Brain pericyte (primary cell): ENCODE measurements at places on chromosomes 16 and 17.

GRCh38 chr16:2585651-2586081 is 47.8 kb downstream of the PDPK1 start:
- DNase-seq = no peak

GRCh38 chr16:56068314-56068713 is 123.0 kb upstream of the GNAO1 start:
- DNase-seq = no peak

DNA sequence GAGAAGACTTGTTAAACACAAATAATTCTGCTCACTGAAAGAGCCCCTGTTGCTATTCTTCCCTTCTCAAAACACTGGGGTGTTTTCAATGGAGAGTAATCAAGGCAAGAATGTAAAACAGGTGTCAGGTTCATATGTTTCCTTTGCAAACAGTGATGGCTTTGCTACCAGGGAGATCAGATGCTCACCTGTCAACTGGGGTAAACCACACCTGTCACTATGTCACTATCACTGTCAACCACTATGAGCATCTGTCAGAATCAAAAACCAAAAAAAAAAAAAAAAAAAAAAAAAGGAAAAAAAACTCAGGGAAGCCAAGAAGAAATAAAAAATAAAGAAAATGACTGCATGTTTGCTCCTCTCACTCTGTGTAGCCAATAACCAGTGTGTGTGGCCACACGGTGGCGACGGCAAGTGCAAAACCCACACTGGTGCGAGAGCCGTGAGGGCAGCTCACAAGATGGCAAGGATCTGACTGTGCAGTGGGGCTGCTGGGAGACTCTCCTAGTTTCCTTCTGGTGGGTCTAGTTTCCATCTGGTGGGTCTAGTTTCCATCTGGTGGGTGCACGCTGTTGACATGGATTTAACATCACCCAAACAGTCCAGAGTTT is 22.7 kb downstream of the USP22 start:
- DNase-seq = no peak

GRCh38 chr16:30470170-30470512 is 2.4 kb upstream of the ITGAL start:
- DNase-seq = no peak

GRCh38 chr16:4958510-4959438 is 644 bp downstream of the SEC14L5 start:
- DNase-seq = no peak

- DNase-seq = no peak
Observed at GRCh38 chr16:22815863-22816262, 1.9 kb downstream of the HS3ST2 start.

- DNase-seq = no peak
Observed at GRCh38 chr16:83705856-83706255, 101.9 kb upstream of the HSBP1 start.

- DNase-seq = no peak
Observed at GRCh38 chr16:74723256-74723655, 22.6 kb upstream of the MLKL start.

GRCh38 chr17:29591146-29591736 is 1.7 kb upstream of the ANKRD13B start:
- no peak for DNase-seq

DNA sequence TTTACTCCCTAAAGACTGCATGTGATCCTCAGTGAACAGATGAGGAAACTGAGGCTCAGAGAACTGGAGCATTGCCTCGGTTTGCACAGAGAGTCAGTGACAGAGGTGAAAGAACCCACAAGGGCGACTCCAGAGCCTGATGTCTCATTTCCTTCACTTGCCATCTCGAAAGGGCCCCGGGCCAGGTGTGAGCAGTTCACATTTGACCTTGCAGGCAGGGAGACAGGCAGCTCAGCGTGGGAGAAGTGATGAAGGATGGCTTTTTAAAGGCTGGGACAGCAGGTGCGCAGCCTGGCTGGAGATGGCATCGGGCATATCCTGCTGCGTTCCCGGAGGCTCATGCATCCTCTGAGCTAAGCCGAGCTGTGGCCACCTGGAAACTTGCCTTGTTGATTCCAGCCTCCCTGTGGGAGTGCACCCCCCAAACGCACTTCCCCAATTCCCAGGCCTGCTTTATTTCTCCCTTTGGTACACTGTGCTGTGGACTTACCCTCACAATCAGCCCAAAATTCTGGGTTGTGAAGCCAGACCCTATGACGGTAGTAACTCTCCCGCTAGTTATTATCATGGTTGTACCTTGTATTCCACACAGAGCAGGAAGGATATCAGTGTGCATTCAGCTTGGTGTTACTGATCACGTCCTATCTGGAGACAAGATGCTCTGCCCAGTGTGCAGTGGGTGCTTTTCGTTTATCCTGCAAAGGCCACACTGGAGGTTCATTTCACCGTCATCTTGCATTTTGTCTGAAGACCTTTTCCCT is 753.2 kb upstream of the EEF2KMT start:
- no peak for DNase-seq

GRCh38 chr16:73565263-73565662 is 517.3 kb upstream of the ZFHX3 start:
- no peak for DNase-seq

DNA sequence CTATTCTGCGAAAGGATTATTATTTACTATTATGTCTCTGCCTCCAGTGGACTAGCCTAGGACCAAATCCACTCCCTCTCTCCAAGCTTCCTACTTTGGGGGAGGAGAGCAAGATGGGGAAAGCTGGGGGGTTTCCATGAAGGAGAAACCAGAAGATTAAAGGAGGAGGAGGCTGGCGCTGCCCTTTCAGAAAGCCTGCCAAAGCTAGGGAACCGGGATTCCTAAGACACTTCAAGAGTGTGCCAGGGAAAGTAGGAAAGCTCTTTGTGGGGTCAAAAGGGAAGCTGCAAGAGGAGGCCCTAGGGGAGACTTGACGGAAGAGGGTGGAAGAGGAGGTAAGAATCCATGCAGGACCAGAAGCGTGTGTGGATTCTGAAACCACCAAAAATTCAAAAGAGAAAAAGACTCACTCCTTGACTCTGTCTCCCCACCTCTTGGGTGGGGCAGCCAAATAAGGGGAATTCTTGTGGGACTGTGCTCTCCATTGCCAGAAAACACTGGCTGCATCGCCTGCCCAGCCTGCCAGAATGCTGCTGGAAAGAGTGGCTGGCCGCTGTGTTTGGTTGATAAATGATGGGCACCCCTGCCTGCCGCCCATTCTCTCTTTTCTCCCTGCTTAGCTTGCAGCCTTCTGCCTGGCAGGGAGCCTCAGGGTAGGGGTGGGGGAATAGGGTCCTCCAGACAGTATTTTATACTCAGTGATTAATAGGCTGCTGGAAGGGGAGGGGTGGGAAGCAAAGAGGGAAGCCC is 11.8 kb upstream of the KAT7 start:
- no peak for DNase-seq

- no peak for DNase-seq
Observed at GRCh38 chr17:68291836-68292688, 767 bp downstream of the ARSG start.

DNA sequence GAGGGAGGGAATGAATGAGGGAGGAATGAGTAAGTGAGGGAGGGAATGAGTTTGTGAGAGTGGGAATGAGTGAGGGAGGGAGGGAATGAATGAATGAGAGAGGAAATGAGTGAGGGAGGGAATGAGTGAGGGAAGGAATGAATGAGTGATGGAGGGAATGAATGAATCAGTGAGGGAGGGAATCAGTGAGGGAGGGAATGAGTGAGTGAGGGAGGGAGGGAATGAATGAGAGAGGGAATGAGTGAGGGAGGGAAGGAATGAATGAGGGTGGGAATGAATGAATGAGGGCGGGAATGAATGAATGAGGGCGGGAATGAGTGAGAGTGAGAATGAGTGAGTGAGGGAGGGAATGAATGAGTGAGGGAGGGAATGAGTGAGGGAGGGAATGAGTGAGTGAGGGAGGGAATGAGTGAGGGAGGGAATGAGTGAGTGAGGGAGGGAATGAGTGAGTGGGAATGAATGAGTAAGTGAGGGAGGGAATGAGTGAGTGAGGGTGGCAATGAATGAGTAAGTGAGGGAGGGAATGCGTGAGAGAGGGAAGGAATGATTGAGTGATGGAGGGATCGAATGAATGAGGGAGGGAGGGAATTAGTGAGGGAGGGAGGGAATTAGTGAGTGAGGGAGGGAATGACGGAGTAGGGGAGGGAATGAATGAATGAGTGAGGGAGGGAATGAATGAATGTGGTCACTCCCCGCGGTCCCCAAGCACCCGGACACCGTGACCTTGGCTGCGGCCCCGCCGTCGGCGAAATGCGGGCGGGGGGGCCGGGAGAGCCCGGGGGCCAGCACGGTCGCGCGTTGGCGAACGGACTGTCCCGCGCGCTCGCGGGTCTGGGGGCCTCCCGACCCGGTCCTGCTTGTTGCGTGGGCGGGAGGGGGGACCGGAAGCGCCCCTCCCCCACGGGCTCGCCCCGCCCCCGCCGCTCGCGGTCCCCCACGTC is 1.1 kb upstream of the UBE2I start:
- no peak for DNase-seq

DNA sequence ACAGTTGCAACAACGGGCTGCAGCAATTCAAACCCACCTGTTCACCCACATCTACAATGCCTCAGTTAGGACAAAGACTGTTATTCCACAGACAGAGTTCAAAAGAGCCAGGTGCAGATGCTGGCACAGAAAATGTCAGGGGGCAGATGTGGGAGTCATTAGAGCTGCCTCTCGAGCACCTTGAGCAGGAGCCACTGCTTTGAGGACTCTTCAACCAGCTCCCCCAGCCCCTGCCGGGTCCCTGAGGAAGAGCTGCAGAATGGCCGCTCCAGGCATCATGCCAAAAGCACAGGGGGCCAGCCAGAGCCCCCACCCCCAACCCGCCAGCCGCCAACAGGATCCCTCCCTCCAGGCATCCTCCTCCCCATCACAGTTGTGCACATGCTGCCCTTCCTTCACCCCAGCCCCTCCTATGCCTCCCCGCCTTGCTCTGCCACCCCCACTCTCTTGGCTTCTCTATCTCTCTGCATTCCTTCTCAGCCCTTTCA is 20.8 kb downstream of the C17orf67 start:
- DNase-seq = no peak

DNA sequence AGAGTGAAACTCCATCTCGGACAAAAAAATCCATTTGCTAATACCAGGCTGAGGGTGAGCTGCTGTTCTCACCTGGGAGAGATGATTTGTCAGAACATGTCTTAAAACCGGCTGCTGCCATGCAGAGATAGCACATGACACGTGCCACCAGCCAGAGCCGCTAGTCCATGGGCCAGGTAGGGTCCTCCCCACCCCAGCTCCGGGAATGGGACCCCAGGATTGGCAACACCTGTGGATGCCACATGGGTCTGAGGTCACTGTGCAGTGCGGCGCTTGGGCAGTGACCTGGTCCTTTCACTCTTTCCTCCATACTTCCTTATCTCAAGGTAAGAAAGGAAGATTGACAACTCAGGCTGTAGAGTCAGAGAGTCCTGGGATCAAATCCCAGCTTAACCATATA is 393.3 kb upstream of the TNRC6C start:
- no peak for DNase-seq
